Activated CD4-positive, alpha-beta T cell treated with anti-CD3 and anti-CD28 coated beads for 36 hours (primary cell): ENCODE measurements at places on chromosomes 2 and 18. TPM values are rescaled to one million over a fixed set of nuclear protein-coding genes. Genes with fewer than 3 reads are reported as not detected.
A peak's percentile ranks its signal among the peaks of the same experiment; 100 is the strongest.

The DSG1 gene
- not detected for total RNA-seq

The NT5C1B gene
- not detected for total RNA-seq

The EGR4 gene
- total RNA-seq: 0.41 TPM

The ARHGAP25 gene
- total RNA-seq: 57.9 TPM

DNA sequence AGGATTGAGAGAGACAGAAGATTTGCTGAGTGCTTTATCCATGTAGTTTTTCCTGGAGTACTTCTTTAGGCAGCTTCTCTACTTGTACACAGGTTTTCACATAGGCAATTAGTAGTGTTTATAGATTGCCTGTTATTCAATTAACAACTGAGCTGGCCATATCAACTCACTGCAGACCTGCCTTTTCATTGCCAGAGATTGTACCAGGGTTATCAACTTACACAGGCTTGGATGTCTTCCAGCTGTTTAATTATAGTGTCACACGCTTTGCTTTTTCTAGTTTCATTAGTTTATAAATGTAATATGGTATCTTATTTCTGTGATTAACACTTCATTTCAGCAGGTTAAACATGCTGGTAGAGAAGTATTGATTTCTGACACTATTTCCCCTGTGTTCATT lies 125.9 kb downstream of the GPD2 start:
- peaks cover 5% of the 10 kb centered on the region for H3K4me1 ChIP-seq
- peaks cover 14% of the 10 kb centered on the region for H3K36me3 ChIP-seq
- H3K27ac ChIP-seq: no peak overlapping the region
- no peaks in the 10 kb centered on the region for H3K27me3 ChIP-seq

GRCh38 chr18:75418293-75419005 lies 9.1 kb downstream of the SMIM21 start:
- DNase-seq: no peak
- peaks cover 8% of the 10 kb centered on the region for H3K27me3 ChIP-seq
- H3K36me3 ChIP-seq: no peaks in the 10 kb centered on the region
- no peak overlapping the region for H3K4me3 ChIP-seq

GRCh38 chr2:135021618-135022017 lies 25.6 kb downstream of the MAP3K19 start:
- no peaks in the 10 kb centered on the region for H3K27me3 ChIP-seq
- DNase-seq: no peak
- no peak overlapping the region for H3K27ac ChIP-seq

DNA sequence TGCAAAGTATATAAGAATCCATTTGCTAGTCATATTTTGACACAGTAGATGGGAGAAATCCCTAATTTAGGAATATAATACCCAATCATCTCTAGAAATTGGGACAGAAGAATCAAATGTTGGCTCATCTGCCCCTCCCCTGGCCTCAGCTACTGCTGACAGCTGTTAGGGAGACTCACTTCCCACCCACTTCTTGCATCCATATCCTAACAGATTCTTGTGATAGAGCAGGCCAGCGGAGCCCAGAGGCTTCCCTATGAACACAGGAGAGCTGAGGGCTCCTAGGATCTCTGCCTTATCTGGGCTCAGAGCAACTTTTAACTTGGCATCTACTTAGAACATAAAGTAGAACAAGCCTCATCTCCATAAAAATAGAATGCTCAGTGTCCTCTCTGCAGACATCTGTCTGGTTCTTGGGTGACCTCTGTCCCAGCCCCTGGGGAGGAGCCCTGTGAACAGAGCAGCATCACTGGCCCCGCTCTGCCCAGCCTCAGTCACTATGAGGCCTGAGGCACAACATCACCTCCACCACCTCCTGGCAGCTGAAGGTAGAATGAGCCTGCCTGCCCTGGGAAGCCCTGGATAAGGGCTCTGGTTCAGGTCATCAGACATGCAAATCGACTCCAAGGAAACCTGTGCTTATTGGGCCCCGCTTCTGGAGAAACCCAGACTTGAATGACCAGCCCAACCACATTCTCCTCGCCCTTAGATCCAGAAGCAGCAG lies 229.7 kb downstream of the ANKRD36B start:
- no peaks in the 10 kb centered on the region for H3K4me1 ChIP-seq
- H3K36me3 ChIP-seq: no peaks in the 10 kb centered on the region
- H3K27me3 ChIP-seq: peaks cover 6% of the 10 kb centered on the region
- H3K4me3 ChIP-seq: no peak overlapping the region
- no peak overlapping the region for H3K27ac ChIP-seq

DNA sequence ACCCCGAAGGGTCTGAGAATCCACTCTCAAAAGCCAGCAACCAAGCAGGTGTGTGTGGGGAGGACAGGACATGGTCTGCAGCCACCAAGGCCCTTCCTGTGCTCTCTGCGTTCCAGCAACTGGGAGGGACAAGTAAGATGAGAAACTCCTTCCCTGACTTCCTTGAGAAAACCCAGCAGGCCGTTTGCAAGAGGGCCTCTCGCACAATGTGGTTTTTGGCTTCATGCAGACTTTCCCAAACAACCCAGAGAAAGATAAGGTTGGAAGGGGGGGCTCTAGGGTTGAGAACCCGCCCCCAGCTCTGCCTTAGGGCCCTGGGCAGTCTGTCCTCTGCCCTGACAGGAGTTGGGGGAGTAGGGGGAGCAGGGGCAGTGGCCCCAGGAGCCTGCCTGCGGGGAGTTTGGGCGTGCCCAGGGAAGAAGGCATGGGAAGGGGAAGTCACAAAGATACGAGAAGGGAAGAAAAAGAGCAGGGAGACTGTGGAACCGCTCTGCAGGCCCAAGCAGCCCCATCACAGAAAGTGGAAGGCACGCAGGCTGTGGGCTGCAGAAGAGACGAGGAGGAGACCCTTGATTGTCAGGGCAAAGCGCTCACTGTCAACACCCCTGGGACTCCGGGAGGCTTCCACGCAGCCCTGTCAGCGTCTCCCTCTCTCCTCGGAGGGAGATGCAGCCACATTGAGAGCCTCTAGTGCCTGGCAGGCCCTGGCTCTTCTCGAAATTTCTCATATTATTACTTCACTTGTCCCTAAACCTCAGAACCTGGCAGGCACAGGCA lies 99.8 kb downstream of the SMAD7 start:
- no peaks in the 10 kb centered on the region for H3K36me3 ChIP-seq
- H3K27me3 ChIP-seq: no peaks in the 10 kb centered on the region
- no peak for DNase-seq
- no peak overlapping the region for H3K27ac ChIP-seq
- H3K4me1 ChIP-seq: peaks cover 33% of the 10 kb centered on the region

DNA sequence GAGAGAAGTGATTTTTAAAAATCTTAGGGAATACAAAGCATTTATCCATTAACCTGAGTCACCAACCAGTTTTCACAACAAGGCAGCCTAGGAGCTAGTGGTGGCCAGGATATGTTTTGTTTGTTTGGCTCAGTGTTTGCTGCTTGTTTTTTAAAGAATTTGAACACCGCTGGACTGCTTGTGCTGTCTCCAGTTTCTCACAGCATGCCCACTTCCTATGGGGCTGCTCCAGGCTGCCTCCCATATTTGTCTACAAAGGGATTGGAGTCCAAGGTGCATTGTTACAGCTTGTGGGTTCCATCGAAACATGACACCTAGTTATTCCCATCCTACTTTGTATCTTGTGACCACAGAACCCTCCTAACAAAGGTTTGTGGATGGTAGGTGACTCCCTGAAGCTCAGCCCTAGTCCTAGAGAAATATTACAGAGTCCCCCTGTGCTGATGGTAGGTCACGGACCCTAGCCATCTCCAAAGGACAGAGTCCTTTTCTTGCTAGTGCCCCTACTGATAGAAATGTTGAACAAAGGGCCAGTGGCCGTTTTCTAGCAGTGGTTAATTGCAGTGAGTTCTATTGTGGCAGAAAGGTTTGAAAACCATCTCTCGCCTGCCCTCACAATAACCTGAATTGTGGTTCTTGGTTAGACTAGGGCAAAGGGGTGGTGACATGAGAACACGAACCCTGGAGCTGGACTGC lies 23.2 kb downstream of the GPR39 start:
- H3K36me3 ChIP-seq: no peaks in the 10 kb centered on the region
- no peak overlapping the region for H3K27ac ChIP-seq
- no peaks in the 10 kb centered on the region for H3K27me3 ChIP-seq
- H3K4me3 ChIP-seq: no peak overlapping the region

- no peaks in the 10 kb centered on the region for H3K36me3 ChIP-seq
- no peak for DNase-seq
- no peak overlapping the region for H3K27ac ChIP-seq
- no peaks in the 10 kb centered on the region for H3K4me1 ChIP-seq
- H3K27me3 ChIP-seq: peaks cover 14% of the 10 kb centered on the region
- H3K4me3 ChIP-seq: no peak overlapping the region
These were observed 76.5 kb upstream of the EPB41L3 start for GRCh38 chr18:5620289-5620688.

DNA sequence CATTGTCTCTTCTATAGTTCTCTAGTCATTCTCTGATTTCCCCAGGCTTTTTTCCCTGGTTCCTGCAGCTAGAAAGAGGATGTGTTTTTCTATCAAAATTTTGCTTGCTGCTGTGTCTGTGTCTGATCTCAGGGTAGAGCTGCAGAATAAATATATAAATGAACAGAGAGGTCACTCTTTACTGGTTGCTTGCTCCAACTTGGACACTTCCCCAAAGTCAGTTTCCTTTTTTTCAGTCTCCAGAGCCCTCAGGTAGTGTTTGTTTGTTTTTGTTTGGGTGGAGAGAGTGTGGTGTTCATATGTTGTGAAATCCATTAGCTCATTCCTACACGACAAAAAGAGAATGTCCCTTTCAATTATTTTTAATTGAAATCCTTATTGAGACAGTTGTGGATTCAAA lies 85.8 kb downstream of the CERS6 start:
- H3K4me3 ChIP-seq: no peak overlapping the region
- H3K36me3 ChIP-seq: peaks cover 30% of the 10 kb centered on the region
- no peak for DNase-seq
- peaks cover 58% of the 10 kb centered on the region for H3K4me1 ChIP-seq
- no peak overlapping the region for H3K27ac ChIP-seq

DNA sequence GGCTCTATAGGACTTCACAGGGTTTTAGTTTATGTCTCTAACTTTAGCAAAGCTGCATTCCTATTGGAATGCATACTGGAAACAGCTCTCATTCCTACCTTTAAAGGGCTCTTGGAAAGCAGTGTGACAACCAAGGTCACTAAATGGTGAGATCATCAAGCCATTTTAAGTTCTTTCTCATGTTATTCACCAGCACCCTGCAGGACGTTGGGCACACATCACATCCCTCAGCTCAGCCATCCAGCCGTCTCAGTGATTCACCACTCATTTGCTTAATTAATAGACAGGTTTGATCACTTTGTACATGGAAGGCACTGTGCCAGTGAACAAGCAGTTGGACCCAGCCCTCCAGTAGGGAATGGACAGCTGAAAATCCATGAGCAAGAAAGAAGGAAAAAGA lies 32.2 kb upstream of the RBM44 start:
- no peak overlapping the region for H3K4me3 ChIP-seq
- H3K27ac ChIP-seq: no peak overlapping the region
- H3K27me3 ChIP-seq: no peaks in the 10 kb centered on the region
- H3K4me1 ChIP-seq: peaks cover 4% of the 10 kb centered on the region
- peaks cover 55% of the 10 kb centered on the region for H3K36me3 ChIP-seq

- H3K27ac ChIP-seq: no peak overlapping the region
- peaks cover 12% of the 10 kb centered on the region for H3K27me3 ChIP-seq
- no peak overlapping the region for H3K4me3 ChIP-seq
- no peaks in the 10 kb centered on the region for H3K4me1 ChIP-seq
These were observed 143.9 kb upstream of the SIX2 start for GRCh38 chr2:45153121-45153520.

DNA sequence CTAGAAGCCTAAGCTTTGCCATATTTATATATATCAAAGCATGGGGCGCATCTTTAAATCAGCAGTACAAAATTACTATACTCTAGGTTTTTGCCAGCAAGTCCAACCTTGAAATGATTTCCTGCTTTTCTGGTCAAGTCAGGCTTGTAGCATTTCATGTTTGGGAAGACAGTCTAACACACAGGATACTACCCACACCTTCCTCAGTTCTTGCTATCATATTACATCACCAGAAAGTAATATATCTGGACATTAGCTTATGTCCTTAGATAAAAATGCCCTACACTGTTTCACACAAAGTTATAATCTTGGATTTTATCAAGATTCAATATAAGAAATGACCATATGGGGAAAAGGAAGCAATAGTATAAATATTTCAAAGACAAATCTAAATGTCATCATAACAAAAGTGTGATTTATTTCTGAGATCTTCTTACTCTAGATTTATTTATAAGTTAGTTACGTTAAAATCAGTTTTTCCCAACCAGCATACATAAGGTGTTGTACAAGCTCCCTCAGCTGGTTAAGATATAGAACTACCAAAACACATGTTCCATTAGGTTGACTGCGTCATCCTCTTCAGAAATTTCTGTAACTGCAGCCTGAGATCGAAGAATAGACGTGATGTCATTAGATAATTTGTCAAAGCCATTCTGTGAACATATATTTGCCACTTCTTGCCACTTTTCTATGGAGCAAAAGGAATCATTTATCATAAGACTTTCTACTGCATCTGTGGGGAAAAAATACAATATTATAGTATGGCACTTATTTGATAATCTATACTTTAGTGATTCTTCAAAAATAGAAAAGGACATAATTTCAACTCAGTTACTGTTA lies 56.6 kb downstream of the CLHC1 start:
- no peaks in the 10 kb centered on the region for H3K36me3 ChIP-seq
- no peak for DNase-seq
- no peak overlapping the region for H3K4me3 ChIP-seq
- peaks cover 8% of the 10 kb centered on the region for H3K4me1 ChIP-seq

- peak overlapping the region; percentile 82 for H3K4me3 ChIP-seq
- DNase-seq: peak; percentile 34
- H3K4me1 ChIP-seq: peaks cover 41% of the 10 kb centered on the region
- peaks cover 10% of the 10 kb centered on the region for H3K36me3 ChIP-seq
- H3K27ac ChIP-seq: peak overlapping the region; percentile 81
- H3K27me3 ChIP-seq: no peaks in the 10 kb centered on the region
These were observed 1.6 kb downstream of the SLC66A2 start for GRCh38 chr18:79949697-79950487.

DNA sequence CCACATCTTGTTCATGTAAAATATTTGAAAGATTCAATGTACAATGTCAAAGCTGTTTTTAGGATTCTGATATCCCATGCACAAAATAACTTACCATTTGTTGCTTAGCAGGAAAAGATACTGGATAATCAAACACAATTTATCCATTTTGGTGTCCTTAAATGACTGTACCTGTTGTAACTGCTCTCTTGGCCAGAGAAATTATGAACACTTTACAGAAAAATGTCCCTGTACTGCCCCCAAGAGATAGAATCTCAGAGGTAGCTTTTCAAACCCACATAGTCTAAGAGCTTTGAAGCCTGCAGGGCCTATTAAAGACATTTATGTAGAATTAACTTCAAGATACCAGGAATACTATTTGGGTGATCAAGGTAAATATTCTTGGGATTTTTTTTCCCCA lies 12.2 kb upstream of the ME2 start:
- H3K27ac ChIP-seq: no peak overlapping the region
- no peak overlapping the region for H3K4me3 ChIP-seq
- no peaks in the 10 kb centered on the region for H3K27me3 ChIP-seq
- DNase-seq: no peak
- no peaks in the 10 kb centered on the region for H3K36me3 ChIP-seq
